ENCODE measurements at places on chromosomes 3 and 15.
A peak's percentile ranks its signal among the peaks of the same experiment; 100 is the strongest.

- DNase-seq: no peak
Observed at GRCh38 chr3:36648241-36649034, 115.9 kb downstream of the DCLK3 start.

DNA sequence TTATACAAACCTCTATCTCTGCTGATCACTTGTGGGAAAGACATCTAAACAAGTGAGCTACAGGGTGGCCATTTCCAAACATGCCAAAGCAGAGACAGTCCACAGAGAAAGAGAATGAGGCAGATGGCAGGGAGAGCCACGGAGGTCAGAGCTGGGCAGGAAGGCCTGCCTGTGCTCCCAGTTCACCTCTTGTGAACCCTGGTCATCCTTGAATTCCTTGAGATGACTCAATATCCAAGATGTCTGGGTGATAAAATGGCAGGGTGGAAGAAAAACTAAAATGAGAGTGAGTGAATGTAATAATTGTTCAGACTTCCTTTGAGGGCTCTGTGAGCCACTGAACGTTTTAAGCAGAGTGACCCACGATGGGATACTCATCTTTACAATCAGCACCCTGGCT, 104.8 kb downstream of the PLCH1 start:
- DNase-seq: no peak

- no peak for DNase-seq
Observed at GRCh38 chr15:83282776-83283137, 1.7 kb downstream of the BNC1 start.

DNA sequence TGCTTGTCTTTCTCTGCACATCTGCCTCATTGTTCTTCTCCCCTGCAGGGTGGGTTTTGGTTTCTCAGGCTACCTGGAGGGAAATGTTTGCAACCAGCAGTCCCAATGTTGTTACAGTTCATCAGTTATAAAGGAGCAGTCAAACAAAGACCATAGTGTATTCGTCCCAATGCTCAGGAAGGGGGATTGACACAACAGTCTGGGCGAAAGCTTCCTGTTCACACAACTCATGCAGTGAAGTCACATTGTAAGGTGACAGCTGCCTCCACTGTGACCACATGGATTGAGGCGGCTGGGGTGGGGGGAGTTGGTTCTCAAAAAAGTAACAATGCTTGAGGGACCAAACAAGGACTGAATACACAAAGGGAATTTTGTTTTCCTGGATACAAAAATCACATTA, 28.8 kb upstream of the TF start:
- no peak for DNase-seq

- DNase-seq: no peak
Observed at GRCh38 chr3:71016178-71016845, 567.2 kb downstream of the FOXP1 start.

DNA sequence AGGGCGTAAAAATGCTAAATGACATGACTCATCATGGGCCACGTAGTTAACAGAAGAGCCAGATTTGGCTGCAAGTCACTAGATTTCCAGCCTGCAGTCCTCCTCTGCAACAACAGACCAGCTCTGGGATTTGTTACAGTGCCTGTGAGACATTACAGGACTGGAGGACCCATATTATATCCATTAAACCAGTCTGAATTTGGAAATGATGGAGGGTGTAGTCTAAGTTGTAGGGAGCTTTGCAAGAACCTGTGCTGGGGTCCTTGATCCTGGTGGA, 10.8 kb downstream of the ZNF774 start:
- no peak for DNase-seq

GRCh38 chr15:70411143-70411863, 313.6 kb upstream of the TLE3 start:
- no peak for DNase-seq

DNA sequence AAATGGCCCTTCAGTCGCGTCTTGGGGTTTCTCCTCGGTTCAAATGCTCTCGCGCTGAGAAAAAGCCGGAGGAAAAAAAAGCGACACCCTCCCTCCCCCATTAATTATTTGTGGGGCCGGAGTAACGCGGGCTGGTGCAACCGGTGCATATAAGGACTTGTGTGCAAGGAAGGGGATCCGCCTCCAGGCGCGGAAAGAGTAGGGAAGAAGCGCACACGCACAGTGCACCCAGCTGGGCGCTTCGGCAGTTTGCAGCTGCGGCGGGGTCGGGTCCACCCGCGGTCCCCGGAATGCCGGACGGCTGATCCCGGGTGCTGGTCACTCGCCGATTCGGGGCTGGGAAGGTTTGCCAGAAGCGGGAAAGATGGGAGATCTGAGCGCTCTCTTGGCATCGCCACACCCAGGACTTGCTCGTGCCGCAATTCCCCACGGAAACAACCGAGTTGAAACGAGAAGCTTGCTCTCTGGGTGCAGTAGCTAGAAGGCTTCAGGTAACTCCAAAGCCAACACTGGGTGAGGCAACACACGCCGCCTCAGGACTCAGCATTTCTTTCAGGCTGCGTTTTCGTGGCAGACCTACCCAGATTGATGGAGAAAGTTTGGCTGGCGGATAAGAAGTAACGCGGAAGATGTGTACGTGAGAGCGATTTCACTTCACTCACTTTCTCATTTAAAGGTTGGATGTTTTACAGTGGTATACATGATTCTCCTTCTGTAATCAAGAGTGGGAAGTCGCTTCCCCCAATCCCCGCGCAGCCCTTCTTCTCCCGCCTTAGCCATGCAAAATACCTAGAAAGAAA, 720 bp upstream of the TNIK start:
- DNase-seq: peak; percentile 90

GRCh38 chr3:193742628-193743027, 149.6 kb downstream of the OPA1 start:
- no peak for DNase-seq

GRCh38 chr15:39471785-39472574, 108.9 kb upstream of the THBS1 start:
- DNase-seq: no peak

GRCh38 chr3:106160396-106160795, 291.6 kb upstream of the CBLB start:
- DNase-seq: no peak

GRCh38 chr3:151925419-151925818, 52.0 kb downstream of the SUCNR1 start:
- DNase-seq: no peak

- DNase-seq: peak; percentile 80
Observed at GRCh38 chr15:53658827-53659555, 100.5 kb downstream of the WDR72 start.

- no peak for DNase-seq
Observed at GRCh38 chr3:157043771-157044170, 116.2 kb downstream of the CCNL1 start.

DNA sequence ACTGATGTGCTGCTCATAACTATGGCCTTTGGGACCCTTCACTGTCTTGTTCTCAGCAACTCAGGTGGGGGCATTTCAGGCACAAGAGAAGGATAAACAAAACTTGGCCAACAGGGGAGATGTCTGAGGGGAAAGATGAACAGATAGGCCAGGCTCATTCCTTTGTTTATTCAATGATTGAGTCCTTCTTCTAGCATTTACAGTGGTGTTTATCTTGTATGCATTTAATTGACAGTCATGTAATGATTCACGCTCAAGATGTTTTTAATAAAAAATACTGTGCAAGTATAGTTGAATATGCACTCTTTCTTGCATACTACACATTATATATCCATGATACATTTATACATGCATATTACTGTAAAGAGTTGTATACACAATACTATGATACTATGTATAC, 44.5 kb downstream of the RHCG start:
- no peak for DNase-seq

DNA sequence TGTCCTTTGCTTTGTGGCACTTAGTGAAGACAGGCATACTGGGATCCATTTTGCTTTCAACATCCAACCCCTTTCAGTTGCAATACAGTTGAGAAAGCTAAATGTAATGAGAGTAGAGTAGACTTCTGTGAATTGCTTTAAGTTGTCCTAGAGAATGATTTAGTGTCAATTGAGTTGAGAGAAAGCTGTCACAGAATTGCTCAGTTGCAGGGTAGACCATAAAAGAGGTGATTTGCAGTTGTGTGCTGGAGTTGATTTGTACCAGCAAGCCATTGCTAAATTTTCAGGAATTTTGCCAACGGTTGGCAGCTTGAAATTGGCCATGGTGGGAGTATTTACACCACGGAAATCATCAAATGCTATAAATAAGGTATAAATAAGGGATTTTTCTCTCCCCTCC, 2.2 kb downstream of the ABHD5 start:
- no peak for DNase-seq

- DNase-seq: no peak
Observed at GRCh38 chr3:19645093-19645492, 288.9 kb downstream of the EFHB start.

Measured in NCI-H2171 treated with DMSO at 0.1 percent for 48 hours (cell line).